T1000 (cell line): ENCODE measurements at places on chromosomes 11 and 22.
A peak's percentile ranks its signal among the peaks of the same experiment; 100 is the strongest.

GRCh38 chr11:60753309-60753708, 3.4 kb upstream of the MS4A15 start:
- DNase-seq = no peak

GRCh38 chr11:34650528-34650927, 29.6 kb downstream of the EHF start:
- no peak for DNase-seq

GRCh38 chr11:85848006-85848405, 7.2 kb upstream of the CCDC83 start:
- no peak for DNase-seq

GRCh38 chr11:74008373-74009229, at the start of gene UCP3:
UCP3 (minus strand) TSS chr11:74009085; CDS start chr11:74007042, 2,043 bp downstream.
- no peak for DNase-seq

- no peak for DNase-seq
Observed at GRCh38 chr11:83319346-83319745, 33.2 kb upstream of the CCDC90B start.

DNA sequence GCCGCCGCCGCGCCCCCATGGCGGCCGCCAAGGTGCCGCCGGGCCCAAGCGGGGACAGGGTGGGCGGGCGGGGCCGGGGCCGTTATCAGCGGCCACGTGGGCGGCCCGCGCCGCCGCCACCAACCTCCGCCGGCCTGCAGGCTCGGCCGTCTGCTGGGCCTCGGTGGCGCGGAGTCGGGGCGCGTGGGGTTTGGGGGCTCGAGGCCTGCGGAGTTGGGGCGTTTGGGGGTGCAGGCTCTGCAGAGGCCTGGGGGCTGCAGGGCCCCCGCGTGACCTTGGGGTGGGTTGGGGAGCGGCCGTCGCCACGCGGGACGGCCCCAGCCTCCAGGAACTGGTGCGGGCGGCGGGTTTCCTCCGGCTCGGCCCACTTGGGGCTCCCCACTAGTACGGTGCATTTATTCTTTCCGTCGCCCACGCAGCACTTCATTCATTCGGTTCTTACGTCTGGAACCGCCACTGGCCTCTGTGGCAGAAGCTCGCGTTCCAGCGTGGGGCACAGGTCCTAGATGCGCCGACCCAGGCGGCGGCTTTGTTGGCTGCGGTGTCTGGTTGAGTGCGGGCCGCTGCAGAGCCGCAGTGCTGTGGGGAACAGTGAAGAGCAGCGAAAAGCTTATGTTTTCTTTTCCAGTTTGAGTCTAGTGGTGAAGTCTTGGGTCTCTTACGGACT, 740 bp upstream of the TRMT2A start:
- DNase-seq = no peak

- no peak for DNase-seq
Observed at GRCh38 chr11:103942646-103943045, 93.8 kb upstream of the DDI1 start.

- DNase-seq = no peak
Observed at GRCh38 chr11:134710861-134711407, 298.9 kb upstream of the B3GAT1 start.

DNA sequence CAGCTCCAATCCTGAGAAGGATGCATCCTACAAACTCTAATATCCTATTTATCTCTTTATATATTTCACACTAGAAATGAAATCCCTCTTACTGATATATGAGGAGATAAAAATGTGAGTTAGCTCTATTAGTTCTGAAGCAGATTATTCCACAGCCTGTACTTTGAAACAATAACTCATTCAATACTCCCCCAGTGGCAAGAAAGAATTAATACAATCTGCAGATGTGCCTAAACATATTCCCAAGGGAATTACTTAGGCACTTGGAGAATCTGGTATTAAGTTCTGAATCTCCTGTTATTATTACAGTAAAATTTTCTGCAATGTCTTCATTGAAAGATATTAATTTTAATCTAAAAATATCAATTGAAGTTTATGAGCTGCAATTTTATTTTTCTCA, 59.4 kb downstream of the DDI1 start:
- DNase-seq = no peak

DNA sequence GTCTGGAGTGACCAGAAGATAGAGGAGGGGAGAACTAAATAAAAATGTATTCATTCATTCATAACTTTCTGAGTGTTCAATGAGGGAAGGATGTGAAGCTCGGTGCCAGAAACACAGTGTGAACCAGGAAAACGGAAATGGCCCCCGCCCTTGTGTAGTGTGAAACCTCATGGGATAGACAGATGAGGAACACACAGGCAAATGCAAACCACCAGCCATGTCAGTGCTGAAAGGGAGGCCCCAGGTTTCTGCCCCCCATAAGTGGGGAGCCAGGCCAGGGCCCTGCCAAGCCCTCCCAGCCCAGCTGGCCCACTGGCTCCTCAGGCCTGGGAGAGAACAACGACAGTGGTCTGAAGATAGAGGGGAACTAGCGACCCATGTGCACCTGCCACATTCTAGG, 30.5 kb downstream of the LARGE1 start:
- DNase-seq = no peak

GRCh38 chr11:43941257-43941994, 1.0 kb upstream of the C11orf96 start:
- DNase-seq = no peak

DNA sequence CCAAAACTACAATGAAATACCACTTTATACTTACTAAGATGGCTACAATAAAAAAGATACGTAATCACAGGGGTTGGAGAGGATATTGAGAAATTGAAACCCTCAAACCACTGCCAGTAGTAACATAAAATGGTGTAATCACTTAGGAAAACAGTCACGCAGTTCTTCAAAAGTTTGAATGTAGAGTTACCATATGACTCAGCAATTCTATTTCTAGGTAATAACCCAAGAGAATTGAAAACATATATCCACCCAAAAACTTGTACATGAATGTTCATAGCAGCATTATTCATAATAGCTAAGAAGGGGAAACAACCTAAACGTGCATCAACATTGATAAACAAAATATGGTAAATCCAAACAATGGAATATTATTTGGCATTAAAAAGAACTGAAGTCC, 24.4 kb upstream of the PSMA1 start:
- DNase-seq = no peak

GRCh38 chr11:15038963-15039362, 34.4 kb upstream of the CALCB start:
- no peak for DNase-seq

GRCh38 chr22:30226192-30226832, 20.2 kb downstream of the LIF start:
- DNase-seq = peak; percentile 25
